Putamen (tissue), 1 donor: ENCODE measurements at places on chromosomes 12 and 14.

GRCh38 chr14:50023671-50024490 lies 92.5 kb downstream of the VCPKMT start:
- no peak for DNase-seq

GRCh38 chr12:82470906-82471512 lies 112.7 kb downstream of the METTL25 start:
- DNase-seq = no peak

GRCh38 chr12:94792693-94793092 lies 142.3 kb upstream of the TMCC3 start:
- no peak for DNase-seq

DNA sequence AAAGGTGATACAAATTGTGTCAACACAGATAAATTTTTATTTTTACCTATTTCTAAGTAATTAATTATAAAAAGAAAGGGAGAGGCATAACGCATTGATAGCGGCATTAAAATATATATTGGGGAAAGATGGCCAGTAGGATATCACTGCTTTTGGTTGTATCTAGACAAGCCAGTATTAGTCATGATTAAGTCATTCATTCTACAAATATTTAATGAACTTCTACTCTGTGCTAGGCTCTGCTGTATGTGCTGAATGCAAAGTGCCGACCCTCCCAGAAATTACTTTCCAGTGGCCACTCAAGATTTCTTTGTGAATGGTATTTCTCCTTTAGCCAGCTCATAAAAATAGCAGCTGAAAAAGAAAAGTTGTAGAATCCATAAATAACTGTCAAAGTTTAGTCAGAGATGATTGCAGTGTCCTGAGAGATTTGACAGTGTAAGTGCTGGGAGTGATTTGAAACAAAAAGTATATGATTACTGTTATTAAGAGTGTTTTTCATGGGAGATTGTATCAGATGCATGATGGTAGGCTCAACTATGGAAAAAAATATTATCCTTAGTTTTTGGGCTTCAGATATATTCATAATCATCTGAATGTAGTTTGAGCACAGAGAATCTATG lies 133.2 kb downstream of the MGAT4C start:
- no peak for DNase-seq
